Activated naive CD4-positive, alpha-beta T cell (primary cell): ENCODE measurements at places on chromosomes 6 and 20.

DNA sequence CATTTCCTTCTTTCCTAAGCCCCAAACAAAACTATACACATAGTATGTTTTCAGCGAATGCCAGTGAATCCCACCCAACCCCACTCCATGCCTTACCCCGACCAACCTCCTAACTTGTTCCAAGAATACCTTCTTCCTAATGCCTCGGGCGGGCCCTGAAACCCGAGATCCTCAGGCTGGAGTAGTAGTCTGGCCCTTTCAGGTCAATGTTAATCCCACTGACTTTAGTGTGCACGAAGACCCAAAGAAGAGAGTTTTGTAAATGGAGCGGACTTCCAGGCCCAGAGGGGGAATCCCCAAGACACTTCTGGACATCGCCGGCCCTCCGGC is 394 bp downstream of the YIPF3 start:
- DNase-seq: no peak

GRCh38 chr6:42173101-42173500 is at the start of gene GUCA1A:
Gene GUCA1A (plus strand): TSS chr6:42173364. CDS start chr6:42173614, 250 bp downstream.
- DNase-seq: no peak

DNA sequence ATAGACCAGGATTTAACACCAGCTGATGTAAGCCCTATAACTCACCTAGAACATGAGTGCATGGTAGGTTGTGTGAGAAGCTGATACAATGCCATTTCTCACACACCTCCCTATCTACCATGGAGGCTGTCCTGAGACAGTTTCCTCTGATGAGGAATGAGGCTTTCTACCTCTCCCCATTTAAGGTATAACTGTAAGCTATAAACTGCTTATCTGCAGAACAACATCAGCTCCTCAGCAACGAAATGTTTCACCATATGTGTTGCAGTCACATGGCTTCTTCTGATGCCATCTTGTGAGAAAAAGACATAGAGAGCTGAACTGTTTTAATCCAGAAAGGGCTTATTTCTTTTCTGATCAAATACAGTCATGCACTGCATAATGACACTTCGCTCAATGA is 20.7 kb downstream of the ZKSCAN3 start:
- no peak for DNase-seq

DNA sequence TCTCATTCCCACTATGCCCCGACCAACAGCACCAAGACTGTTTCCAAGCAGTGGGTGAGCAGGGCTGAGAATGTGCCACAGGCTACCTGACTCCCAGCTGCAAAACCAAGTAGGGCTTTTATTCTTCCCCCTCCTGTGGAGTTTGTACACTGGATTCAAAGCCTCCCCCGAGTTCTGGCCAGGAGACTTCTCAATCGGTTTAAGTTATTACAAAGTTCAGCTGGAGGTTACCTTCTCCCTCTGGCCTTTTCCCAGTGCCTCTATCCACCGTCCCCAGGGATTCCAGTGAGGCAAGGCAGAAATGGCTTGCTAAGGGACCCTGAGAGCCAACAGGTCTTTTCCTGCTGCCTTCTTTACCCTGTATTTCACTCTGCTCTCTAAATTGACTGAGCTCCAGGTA is 217.0 kb downstream of the ADGRG6 start:
- DNase-seq: no peak

DNA sequence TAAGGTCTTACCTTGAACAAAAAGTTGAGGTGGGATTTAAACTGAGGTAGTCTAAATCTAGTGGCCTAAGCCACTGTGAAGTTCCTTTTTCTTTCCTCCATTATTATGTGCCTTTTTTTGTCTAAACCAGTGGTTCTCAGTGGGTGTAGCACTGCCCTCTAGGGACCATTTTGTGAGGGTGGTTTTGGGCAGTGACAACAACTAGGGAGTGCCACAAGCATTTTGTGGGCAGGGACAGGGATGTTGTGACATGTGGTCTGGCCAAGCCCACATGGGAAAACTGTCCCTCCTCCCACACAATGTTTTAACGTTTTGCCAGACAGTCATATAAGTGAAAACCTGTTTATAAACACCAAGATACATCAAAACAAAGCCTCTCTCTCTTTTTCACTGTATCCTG is 899.4 kb upstream of the FLRT3 start:
- no peak for DNase-seq

- DNase-seq: no peak
These were observed 58.6 kb downstream of the DAAM2 start for GRCh38 chr6:39850736-39851297.

DNA sequence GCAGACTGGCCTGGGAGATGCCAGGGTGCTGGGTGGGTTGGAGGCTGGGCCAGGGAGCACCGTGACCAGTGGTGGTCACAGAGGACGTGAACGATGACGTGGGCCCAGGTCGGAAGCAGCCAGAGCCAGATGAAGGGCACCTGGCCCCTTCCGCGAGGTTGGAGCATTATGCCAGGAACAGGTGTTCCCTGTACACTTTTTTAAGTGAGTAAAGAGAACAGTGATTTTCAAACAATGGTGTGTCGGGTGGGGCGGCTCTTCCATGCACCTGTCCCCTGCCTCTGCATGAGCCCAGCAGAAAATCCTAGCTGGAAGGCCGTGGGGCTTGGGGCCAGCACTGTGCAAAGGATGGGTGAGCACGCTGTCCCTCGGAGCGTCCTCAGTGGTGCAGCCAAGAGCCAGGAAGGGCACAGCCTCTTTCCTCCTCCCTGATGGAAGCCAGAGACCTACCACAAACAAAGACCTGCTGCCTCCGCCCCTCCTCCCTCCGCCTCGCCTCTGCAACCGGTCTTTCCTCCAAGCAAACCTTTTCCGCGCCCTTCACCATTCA is 350.5 kb downstream of the ZFAND3 start:
- DNase-seq: no peak

DNA sequence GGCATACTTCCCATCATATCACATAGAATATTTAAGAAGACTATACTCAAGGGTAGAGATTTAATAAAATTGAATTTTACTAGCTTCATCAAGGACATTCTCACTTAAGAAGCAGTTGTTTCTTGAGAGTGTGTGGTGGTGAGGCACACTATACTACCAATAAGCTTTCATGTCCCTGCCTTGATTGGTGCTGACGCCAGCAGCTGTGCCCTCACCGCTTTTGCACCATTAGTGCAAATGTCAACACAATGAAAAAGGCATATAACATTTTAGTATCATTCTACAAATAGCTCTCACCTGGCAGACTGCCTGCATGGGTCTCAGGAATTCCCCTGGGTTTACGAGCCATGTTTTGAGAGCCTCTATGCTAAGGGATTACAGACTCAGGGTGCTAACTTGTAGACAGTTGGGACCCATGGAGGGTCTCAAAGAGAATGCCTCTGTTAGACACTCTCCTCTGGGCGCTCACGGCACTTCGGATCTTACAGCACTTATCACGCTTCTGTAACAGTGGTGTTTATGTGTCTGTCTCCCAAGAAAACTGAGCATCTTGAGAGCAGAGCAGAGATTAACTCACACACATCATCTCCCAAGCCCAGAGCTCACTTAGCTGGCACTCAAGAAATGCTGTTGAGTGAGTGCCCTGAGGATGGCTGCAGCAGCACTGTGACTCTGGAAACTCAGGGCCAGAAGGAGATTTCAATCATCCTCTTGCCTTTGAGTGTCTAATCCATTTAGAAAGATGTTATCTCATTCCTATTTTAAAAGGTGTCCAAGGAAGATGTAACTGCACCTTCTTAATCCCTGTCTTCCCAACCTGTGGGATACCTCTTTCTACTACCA is 143.3 kb upstream of the GPR6 start:
- no peak for DNase-seq

GRCh38 chr6:134878136-134878535 is 71.8 kb downstream of the ALDH8A1 start:
- DNase-seq: no peak

GRCh38 chr20:44914924-44915323 is 5.1 kb downstream of the PABPC1L start:
- DNase-seq: no peak

- DNase-seq: no peak
These were observed 8.3 kb downstream of the FGD2 start for GRCh38 chr6:37013516-37014491.

DNA sequence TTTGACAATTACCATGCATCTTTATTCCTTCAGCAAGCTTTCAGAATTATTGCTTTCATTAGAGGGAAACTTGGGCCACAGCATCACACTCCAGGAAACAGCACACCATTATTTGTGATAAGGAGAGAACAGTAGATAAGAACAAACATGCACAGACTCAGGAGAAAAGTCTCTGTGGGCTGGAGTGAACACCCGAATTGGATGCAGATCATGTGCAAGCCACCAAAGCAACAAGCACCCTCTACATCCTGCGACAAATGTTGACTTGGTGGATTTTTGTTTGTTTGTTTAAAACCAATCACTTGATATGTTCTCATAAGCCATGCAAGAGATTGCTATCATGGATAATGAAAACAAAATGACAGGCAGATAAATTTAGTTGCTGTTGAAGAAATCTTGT is 67.7 kb upstream of the ZFP64 start:
- no peak for DNase-seq

DNA sequence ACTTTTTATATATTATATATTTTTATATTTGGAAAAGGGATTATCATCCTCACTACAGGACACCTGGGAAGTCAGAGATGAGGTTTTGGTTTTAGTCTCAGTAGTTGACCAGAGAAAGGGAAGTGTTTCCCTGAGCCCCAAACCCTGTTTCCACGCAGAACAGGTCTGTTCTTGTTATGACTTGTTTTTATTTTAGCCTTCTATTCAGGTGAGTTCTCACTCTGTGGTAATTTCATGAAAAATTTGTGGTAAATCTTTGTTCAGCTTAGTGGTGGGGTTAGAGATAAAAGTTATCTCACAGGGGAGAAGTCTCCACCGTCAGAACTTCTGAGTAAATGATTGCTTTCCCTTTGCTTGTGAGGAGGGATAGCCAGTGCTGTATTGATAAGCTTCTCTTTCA is 224.9 kb downstream of the FARS2 start:
- no peak for DNase-seq

- no peak for DNase-seq
These were observed 805 bp downstream of the MSH5 start for GRCh38 chr6:31740397-31741223.

- DNase-seq: no peak
These were observed 197.1 kb downstream of the EPHA7 start for GRCh38 chr6:93222071-93222851.

- peak; percentile 41 for DNase-seq
These were observed at the start of gene SLX4IP for GRCh38 chr20:10434832-10435812. Gene SLX4IP (plus strand): TSS chr20:10435305. CDS start chr20:10458205, 22,900 bp downstream.

DNA sequence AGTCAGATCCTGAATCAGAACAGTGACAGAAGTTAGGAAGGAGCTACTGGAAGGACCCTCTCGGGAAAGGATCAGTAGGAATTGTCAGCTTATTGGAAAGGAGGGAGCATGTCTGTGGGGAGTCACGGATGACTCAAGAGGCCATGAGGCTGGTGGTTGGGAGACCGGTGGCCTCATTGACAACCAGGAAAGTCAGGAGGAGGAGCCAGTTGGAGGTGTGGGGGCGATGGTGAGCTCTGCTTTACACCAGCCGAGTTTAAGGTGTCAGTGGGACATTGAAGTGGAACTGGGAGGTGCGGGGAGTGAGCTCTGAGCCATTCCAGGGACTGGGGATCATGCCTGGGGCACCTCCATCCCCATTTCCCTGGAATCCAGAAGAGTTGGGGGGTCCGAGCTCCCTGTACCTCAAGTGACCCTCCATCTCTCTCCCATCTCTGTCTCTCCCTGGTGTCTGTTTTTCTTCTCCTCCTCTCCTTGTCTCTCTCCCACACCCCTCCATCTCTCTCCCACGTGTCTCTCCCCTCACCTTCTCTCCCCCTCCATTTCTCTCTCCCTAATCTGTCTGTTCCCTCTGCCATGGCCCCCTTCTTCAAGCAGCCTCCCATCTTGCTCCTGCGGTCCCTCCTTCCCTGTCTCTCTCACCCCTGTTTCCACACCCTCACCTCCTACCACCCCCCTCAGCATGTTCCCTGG is 14.3 kb upstream of the ZBTB9 start:
- no peak for DNase-seq

DNA sequence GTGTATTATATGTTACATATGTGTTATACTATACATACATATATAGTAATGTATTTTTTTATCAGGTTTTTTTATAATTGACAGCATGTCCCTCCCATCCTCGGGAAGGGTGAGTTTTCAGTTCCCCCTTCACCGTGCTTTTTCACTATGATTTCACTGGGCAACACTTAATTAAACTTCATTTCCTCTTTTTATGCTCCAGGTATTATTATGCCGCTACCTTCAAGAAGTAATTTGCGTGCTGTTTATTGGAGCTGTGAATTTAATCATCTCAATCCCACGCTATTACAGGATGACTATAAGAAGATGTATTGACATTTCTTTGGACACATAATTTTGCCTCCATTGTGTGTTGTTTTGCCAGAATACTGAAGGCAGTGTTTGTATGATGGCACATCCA is 228.6 kb downstream of the SAMD5 start:
- no peak for DNase-seq

DNA sequence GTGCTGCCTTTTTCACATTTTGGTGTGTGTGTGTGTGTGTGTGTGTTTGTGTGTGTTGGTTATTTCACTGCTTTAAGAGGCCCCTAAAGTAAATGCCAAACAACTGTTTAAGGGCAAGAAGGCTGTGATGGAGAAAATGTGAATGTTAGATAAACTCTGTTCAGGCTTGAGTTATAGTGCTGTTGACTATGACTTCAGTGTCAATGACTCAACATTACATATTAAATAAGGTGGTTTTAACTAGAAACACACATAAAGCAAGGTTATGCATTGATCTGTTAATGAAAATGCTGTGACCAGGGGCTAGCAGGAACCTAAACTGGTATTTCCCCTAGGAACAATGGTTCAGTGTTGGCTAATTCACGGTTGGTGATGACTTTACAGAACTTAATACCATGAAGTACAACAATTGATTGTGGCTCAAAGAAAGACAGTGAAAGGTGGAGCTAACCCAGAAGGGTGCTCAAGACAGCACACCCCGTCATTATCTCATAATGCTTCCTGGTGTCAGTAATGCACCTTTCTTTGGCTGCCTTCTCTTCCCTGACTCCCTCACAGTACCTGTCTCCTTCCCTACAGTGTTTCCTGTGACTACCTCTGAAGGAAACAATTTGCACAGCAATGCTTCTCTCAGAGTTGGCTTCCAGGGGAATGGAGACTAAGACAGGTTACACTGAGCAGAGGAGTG is 116.1 kb downstream of the RIN2 start:
- no peak for DNase-seq

DNA sequence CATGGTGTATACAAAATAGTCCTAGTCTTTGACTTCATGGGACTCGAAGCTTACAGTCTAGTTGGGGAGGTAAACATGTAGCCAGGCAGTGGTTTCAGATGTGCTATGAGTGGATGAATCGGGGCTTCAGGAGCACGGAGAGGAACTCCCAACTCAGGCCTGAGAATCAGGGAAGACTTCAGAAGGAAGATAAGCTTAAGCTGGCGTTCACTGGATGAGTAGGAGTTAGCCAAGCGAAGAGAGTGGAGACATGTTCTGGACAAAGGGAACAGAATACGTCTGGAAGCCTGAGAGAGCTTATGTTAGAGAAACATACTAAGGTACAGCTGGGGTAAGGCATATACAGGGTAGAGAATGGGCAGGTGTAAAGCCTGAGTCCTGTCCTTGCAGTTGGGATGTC is 8.8 kb downstream of the CARMIL1 start:
- no peak for DNase-seq

- DNase-seq: no peak
These were observed 23.8 kb upstream of the TUBB2A start for GRCh38 chr6:3181105-3181504.

GRCh38 chr6:122853259-122853995 is 64.4 kb downstream of the SMPDL3A start:
- no peak for DNase-seq

- no peak for DNase-seq
These were observed 209.2 kb downstream of the ANKRD60 start for GRCh38 chr20:58019027-58019849.

- DNase-seq: no peak
These were observed 17.5 kb downstream of the C20orf173 start for GRCh38 chr20:35511814-35512420.

- DNase-seq: no peak
These were observed 41.6 kb downstream of the MRAP2 start for GRCh38 chr6:84074988-84075781.
